ENCODE measurements at places on chromosomes 16 and 17.

- DNase-seq = no peak
Measured at GRCh38 chr16:4607841-4608703, 6.6 kb downstream of the UBALD1 start.

- no peak for DNase-seq
Measured at GRCh38 chr16:51553910-51554309, 402.8 kb upstream of the SALL1 start.

DNA sequence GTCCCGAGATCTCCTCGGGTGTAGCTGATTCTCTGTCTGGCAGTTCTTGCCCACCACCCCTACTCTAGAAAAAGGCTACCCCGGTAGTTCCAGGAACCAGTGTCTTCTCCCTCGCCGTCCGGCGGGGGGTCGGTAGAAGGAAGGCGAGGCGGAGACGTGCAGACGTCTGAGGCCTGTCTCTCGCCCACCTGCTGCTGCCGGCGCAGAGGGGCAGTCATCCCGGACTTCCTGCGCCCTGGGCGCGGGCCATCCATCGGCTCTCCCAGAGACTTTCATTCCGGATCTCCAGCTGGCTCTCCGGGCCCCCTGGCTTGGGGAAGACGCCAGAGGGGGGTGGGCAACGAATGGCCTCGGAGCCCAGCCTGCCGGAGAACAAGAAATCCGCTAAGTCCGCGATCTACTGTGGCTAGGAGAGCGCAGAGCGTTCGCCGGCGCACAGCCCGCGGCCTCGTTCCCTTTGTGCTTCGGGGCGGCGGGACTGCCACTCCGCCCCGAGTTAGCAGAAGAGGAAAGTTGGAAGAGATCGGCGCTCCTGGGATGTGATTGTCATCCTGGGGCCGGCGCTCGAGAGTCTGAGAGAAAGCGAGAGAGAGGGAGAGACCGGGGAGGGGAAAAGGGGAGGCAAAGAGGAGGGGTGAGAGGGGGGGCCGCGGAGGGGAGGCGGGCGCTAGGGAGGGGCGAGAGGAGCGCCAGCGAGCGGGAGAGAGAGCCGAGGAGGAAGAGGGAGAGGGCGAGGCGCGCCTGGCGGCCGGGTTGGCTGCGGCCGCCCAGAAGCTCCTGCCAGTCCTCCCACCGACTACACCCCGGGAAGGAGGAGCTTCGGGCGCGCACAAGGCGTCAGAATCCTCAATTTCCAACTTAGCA, at the start of gene IRX5:
TSS of gene IRX5 (plus strand) at position 861 of the 864 bp plus-strand sequence. CDS start 334 bp downstream, outside the sequence.
- no peak for DNase-seq

GRCh38 chr17:76131692-76132573, 9.1 kb downstream of the FOXJ1 start:
- DNase-seq = no peak

DNA sequence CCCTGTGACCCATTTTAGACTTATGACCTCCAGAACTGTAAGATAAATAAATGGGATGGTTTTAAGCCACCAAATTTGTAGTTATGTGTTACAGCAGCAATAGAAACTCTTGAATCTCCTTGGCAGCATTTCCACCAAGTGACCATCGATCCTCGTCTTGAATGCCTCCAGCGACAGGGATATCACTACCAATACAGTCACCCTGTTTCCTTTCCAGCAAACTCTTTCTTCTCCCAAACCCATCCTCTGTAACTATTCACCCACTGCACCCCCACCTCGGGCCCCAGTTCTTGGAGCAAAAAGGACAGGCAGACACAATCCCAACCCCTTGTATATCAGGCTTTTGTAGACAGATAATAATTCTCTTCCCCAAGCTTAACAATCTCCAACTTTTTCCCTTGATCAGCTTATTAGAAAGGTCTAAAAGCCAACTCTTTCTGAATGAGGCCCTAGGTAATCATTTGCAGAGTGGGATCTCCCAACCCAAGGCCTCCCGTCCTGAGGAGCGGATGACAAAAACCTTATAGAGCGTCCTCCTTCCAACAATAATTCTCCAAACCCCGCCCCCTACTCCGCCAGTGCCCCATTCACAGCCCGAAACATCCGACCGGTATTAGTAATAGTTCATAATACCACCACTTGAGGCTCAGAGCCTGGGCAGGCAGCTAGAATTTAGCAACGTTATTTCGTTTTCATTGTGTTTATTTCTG, 14.7 kb upstream of the PLLP start:
- DNase-seq = no peak

DNA sequence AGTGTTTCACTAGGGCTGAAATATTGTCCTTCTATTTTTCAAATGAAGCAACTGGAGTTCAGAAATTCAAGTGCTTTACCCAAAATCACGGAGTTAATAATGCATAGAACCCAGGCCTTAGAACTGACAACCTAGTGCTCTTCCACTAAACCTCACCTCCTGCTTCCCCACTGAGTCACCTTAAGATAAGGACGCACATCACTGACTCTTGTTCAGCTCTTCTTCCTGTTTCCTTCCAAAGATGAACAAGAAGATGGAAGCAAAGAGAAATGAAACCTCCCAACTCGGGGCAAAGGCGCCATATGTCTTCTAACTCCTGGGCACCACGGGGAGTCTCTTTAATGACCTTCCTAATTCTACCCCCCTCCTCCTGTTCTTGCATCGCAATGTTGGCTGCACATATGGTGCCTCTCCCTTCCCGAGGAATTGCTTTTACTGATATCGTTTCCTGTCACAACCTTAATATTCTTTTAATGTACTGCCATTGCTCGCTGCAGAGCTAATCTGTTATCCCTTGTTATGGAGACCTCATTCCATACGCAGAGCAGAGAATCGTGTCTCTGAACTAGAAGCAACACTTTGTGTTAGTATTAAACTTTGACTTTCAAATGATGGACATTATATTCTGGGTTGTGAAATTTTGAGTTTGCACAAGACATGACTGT, 591.4 kb downstream of the TMEM114 start:
- no peak for DNase-seq

- DNase-seq = no peak
Measured at GRCh38 chr17:46915596-46915995, 7.4 kb upstream of the GOSR2 start.

- no peak for DNase-seq
Measured at GRCh38 chr17:45258981-45259380, 2.9 kb downstream of the SPATA32 start.

- no peak for DNase-seq
Measured at GRCh38 chr16:87929986-87930385, 6.3 kb downstream of the CA5A start.
